ENCODE measurements at places on chromosomes 12 and 14. TPM values are rescaled to one million over a fixed set of nuclear protein-coding genes. Genes with fewer than 3 reads are reported as not detected.

The CLEC1B gene
- total RNA-seq, result not detected

The CLEC9A gene
- not detected for total RNA-seq

The PLA2G1B gene
- total RNA-seq, result not detected

The MYG1 gene
- total RNA-seq, result 30.2 TPM

The TAS2R10 gene
- total RNA-seq, result 0.16 TPM

The METAP2 gene
- 54.2 TPM for total RNA-seq

The ADAM21 gene
- not detected for total RNA-seq

The MLEC gene
- 40.1 TPM for total RNA-seq

The OVCH1 gene
- not detected for total RNA-seq

Measured in esophagus mucosa (tissue), 1 donor.